ENCODE measurements at places on chromosomes 13 and 19.

DNA sequence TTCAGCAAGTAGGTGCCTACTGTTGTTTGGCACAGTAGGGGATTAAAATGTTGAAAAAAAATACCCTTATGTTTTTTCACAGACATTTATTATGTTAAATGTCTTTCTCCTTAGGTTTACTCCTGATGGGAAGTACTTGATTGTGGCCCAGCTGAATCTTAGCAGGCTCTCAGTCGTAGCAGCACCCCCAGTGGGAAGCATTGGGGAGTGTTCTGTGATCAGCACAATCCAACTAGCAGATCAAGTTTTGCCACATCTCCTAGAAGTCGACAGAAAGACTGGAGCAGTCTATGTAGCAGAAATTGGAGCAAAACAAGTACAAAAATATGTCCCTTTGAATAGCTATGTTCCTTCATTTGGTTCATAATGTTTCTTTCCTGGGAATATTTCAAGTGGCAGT lies 9.3 kb downstream of the NHLRC3 start:
- no peak for DNase-seq

DNA sequence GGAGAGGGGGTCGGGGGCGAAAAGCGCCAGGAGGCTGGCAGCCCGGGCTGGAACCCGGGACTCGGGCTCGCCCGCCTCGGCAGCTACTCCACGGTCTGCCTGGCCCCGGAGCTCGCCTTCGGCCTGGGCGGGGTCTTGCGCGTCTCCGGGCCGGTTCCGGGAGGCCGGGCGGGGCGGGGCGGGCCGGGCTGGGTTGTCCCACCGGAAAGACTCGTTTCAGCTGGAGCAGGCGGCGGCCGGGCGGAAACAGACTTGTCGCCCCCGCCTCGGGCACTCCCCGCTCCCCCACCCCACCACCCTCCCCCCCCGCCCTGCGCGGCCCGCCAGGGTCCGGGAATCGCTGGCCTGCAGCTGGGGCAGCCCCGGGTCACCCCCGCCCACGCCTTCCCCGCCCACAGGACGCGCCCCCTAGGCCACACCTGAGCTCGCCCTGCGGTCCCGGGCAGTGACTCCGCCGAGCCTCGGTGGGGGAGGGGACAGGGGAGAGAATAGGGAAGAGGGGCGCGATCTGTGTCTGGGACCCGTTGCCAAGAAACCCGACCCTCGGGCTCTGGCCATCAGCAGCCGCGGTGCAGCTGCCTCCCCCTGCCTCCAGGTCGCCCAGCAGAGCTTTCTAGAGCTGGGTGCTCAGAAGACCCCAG lies 109.4 kb downstream of the KCTD15 start:
- peak; percentile 75 for DNase-seq

GRCh38 chr13:70388935-70389334 lies 280.7 kb upstream of the KLHL1 start:
- no peak for DNase-seq

DNA sequence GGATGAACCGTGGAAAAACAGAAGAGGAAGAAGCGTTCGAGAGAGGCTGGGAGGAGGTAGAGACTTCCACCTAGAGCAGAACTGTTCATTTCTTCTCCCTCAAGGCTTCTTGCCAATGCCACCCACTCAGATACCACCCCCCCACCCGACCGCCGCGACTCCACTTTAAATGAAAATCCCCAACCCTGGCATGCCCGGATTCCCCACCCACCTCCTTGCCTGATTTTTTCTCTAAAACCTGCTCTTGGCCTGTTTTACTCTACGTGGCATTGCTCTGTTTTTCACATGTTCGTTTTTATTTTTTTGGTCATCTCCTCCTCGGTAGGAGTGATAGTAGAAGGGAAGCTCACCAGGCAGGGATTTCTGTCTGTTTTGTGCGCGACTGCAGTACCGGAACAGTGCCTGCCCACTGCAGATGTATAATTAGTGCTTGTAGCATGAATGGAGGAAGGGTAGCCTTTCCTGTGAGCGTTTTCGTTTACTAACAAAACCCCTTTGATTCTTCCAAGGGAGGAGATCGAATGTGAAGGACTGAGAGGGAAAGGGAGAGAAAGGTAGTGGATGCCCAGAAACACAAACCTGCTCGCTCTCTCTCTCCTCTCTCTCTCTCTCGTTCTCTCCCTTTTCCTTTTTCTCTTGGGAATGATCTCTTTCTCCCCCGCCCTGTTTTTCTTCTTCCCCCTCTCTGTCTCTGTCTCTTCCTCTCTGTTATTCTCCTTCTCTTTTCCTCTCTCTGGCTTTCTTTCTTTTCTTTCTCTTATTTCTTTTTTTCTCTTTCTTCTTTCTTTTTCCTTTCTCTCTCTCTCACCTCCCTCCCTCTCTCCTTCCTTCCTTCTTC lies 2.2 kb downstream of the CD70 start:
- no peak for DNase-seq

DNA sequence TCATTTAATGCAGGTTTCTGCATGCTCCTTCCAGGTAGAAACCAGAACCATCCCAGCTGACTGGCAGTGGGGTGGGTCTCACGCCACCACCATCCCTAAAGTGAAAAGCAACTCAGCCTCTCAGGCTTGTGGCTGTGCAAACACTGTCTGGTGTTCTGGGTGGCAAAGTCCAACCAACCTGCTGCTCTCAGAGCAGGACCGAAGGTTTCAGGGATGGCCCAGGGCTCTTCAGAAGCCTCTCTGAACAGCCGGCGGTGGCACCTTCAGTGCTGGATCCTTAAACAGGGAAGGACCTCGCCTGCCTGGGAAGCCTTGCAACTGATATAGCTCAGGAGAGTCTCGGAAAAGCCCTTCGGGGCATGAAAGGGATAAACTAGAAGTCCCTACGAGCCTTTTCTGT lies 100.8 kb downstream of the COL4A1 start:
- no peak for DNase-seq

DNA sequence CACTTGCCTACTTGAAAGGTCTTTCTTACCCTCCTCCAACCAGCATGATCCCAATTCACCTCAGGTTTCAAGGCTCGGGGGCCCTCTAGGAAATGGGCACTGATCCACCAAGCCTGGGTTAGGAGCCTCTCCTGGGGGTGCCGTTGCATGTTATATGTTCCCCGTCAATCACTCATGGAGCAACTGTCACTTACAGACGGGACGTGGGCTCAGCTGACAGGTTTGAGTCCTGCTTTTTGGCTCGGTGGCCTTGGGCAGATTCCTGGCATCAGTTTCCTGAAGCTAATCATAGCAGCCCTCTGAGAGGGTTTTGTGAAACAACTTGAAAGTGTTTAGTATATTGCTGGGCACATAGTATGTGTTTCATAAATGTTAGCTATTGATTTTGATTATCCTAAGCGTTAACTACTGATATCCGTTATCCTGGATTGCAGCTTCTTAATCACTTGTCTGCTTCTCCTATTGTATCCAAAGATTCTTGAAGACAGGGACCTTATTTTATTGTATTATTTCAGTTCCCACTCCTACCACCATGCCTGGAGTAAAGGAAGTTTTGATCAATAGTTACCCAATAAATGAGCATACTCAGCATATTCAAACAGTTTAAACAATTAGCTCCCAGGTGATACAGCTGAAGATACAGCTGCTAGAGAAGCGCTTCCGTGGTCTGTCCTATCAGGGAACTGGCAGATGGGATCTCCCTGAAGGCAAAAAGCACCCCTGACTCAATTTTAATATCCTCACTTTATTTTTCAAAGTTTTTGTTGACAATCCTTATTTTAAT lies 57.9 kb downstream of the RFC3 start:
- no peak for DNase-seq

GRCh38 chr13:28324181-28324789 lies 170.6 kb downstream of the FLT1 start:
- peak; percentile 54 for DNase-seq
